ENCODE measurements at places on chromosomes 12 and 14. TPM values are rescaled to one million over a fixed set of nuclear protein-coding genes. Genes with fewer than 3 reads are reported as not detected.

DNA sequence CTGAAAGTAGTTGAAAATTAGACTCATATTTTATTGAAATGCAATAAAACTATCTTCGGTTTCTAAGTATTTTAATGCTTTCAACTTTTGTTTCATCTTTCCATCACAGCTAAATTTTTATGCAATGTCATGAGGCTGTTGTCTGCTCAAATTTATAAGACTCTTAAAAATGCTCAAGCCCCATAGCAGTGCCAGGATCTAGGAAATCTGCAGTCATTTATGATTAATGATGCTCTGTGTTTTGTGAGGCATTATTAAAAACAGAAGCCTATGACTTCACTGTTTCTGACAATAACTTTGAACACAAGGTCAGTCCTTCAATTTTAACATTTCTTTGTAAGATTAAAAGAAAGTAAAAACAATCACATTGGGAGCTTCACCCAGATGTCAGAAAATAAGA, 112.5 kb downstream of the ALX1 start:
- no peak for DNase-seq

DNA sequence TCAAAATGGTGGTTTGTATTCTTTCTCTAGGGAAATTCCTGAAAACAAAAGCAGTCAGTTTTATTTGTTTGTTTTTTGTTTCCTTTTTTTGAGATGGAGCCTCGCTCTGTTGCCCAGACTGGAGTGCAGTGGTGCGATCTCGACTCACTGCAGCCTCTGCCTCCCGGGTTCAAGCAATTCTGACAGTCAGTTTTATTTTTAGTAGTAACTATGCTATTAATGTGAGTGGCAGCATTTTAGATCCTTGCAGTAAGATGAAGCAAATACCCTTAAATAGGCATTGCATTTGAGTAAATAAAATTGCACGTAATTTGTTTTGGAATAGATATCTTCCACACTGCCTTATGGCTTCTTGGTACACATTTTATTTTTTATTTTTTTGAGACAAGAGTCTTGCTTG, 23.6 kb downstream of the YY1 start:
- DNase-seq: no peak

DNA sequence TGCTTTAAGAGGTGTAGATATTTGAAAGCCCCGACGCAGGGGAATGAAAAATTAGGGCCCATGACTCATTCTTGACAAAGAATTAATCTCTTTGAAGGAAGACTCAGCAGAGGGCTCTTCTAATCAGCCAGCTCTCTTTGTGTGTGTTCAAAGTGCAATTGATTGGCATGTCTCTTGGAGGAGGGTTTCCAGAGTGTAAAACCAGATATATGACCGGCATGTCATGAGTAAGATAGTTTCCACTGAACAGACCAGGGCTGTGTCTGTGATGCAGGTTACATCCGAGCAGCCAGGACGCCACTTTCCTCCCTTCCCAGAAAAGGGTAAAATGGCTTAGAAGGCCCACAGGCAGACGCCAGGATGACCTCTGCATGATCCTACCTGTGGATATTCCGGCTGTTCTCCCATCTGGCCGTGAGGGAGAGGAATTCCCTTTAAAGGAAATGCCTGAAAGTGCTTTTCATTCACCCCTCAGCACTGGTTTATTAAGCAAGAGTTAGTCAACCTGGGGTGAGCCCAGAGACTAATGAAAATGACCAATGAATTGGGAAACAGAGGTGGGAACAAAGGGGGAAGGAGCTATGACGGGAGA, 7.2 kb upstream of the KRT75 start:
- DNase-seq: no peak

- no peak for DNase-seq
Measured at GRCh38 chr12:132342251-132343227, 13.2 kb upstream of the GALNT9 start.

DNA sequence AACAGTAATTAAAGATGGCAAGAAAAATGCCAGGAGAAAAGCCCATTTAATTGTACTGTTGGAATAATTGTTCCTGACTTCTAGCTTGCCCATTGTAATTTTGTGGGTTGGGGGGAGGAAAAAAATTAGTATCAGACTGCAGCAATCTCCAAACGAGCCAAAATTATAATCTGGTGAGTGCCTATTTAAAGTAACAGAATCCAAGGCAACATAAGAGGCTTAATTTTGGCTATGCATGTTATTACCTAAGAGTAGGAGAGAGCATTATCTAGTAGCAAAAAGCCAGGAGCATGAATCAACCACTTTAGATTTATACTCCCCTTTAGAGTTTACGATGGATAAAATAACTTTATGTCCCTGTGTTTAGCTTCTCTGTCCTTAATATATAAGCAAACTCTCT, 14.6 kb upstream of the DENND5B start:
- DNase-seq: no peak

DNA sequence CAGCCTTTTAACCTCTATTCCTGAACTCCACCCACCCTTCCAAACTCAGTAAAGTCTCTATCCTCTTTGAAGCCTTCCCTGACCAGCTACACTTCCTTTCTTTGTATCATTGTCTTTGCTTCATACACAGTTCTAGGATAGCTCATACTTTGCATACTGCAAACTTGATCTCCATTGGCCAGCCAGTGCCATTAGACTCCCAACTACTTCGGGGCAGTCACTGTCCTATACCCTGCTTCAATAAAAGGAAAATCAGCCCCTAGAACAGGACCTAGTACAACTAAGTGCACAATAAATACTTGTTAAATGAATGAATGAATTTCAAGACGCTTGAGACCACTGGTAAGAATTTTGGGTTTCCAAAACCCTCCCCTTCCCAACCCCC, 521 bp upstream of the PIP4K2C start:
- DNase-seq: no peak

DNA sequence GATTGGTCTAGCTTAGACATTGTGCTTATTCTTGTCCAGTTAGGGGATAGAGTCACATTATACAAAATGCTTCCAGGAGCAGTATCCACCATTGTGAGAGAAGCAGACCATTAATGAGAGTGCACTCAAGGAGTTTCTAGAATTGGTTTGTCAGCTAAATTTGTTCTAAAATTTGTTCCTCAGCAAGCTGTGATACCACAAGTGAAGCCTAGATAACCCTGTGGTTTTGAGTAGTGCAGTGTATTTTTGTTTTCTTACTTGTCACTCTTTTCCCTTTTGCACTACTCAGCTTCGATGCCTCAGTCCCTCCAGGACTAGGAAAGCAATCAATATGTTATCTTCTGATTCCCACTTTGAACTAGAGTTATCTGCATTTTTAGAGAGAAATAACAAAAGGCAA, 42.5 kb upstream of the AKAP6 start:
- no peak for DNase-seq

GRCh38 chr12:91766454-91766853, 379.2 kb downstream of the BTG1 start:
- DNase-seq: no peak

DNA sequence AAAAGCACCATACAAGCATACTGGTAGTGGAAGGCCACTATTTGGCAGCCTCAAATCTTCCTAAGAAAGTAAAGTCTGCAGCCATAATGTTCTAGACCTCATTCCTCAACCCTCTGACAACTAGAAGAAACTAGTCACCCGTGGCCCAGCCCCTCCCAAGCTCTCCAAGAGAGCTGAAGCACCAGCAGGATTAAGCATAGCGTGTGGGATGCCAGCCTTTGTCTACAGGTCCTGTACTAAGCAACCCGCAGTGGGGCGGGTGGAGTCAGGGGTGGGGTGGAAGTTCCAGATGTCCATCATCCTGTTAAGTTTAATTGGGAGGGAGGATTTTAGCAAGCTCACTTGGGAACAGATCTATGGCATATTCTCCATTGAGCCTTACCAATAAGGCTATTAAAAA, 14.2 kb downstream of the SLC11A2 start:
- no peak for DNase-seq

GRCh38 chr14:47435331-47435965, 240.0 kb downstream of the MDGA2 start:
- no peak for DNase-seq

GRCh38 chr14:93824518-93825234, 36.4 kb upstream of the PRIMA1 start:
- no peak for DNase-seq

- no peak for DNase-seq
Measured at GRCh38 chr12:92147491-92147890, 1.8 kb upstream of the BTG1 start.

- no peak for DNase-seq
Measured at GRCh38 chr14:54300881-54301280, 95.9 kb upstream of the CDKN3 start.

DNA sequence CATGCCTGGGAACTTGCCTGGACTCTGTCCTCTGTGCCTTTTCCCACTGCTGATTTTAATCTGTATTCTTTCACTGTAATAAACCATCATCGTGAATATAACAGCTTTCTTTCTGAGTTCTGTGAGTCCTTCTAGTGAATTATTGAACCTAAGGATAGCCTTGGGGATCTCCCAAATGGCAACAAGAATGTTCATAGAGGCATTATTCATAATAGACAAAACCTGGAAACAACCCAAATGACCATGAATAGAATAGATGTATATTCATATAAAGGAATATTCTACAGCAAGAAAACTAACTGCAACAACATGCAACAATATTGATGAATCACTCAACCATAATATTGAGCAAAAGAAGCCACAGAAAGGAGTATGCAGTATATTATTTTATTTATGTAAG, 44.7 kb upstream of the CEP83 start:
- DNase-seq: no peak

DNA sequence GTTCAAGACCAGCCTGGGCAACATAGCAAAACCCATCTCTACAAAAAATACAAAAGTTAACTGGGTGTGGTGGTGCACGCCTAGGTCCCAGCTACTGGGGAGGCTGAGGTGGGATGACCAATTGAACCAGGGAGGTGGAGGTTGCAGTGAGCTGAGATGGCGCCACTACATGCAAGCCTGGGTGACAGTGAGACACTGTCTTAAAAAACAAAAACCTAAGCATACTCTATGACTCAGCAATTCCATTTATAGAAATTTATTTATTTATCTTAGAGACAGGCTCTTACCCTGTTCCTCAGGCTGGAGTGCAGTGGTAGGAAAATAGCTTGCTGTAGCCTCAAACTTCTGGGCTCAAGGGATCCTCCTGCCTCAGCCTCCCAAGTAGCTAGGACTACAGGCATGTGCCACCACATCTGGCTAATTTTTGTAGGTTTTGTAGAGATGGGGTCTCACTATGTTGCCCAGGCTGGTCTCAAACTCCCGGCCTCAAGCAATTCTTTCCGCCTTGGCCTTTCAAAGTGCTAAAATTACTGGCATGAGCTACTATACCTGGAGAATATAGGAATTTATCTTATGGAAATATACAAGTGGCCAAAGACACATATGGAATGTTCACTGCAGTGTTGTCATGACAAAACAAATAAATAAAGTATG, 43.3 kb downstream of the NCKAP5L start:
- DNase-seq: no peak

GRCh38 chr14:22634233-22634900, 9.8 kb downstream of the OR6J1 start:
- DNase-seq: no peak

GRCh38 chr12:12868477-12869235, 22.7 kb upstream of the GPRC5A start:
- DNase-seq: no peak

- DNase-seq: no peak
Measured at GRCh38 chr14:104590240-104590965, 10.8 kb downstream of the C14orf180 start.

DNA sequence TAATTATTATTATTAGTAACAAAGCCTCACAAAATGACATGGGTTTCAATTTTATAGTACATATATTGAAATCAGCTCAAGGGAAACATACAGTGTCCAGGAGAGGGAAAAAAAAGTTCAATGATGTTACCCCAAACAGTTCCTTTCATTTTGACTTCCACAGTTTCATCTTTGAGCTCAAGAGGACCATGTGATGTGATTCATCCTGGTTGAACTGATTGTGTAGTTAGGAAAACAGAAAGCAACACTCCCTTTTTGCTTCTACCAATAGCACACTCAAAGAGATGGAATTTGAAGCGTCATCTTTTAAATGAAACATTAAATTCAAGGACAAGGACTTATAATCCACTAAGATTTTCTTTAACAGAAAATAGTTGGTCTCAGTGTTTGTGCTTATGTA, 461.0 kb downstream of the FOXG1 start:
- DNase-seq: no peak

GRCh38 chr14:95561001-95561412, 26.2 kb downstream of the GLRX5 start:
- DNase-seq: peak; percentile 66

- DNase-seq: no peak
Measured at GRCh38 chr12:107138990-107139389, 45.6 kb upstream of the CRY1 start.

DNA sequence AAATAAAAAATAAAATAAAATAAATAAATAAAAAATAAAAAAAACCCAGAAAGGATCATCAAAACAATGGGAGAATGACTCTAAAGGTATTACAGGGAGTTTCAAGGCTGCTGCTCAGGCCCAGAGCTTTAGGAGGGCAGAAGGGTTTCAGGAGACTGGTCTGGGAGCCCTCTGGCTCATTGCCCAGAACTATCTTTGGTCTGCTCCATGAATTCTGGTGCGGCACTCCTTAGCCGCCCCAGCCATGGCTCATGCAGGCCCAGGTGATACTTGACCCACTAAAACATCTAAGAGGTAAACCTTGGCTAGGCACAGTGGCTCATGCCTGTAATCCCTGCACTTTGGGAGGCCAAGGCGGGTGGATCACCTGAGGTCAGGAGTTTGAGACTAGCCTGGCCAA, 14.7 kb upstream of the TMED10 start:
- DNase-seq: no peak

DNA sequence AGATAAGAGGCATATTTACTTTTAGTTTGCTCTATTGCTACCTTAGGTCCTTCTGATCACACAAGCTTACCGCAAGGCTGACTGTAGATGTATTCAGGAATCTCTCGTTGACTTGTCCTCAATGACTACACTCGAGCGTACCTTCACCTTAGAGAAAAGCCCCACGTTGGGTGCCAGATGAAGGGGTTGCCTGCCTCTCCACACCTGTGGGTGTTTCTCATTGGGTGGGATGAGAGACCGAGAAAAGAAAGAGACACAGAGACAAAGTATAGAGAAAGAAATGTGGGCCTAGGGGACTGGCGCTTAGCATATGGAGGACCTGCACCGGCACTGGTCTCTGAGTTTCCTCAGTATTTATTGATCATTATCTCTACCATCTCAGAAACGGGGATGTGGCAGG, 51.8 kb downstream of the ASCL4 start:
- DNase-seq: no peak

GRCh38 chr14:100128688-100129087, 30.8 kb downstream of the DEGS2 start:
- DNase-seq: no peak

- DNase-seq: no peak
Measured at GRCh38 chr14:22598896-22599244, 770 bp downstream of the ABHD4 start.

GRCh38 chr14:50113381-50114035, 2.9 kb downstream of the VCPKMT start:
- DNase-seq: no peak

- DNase-seq: no peak
Measured at GRCh38 chr12:88993651-88994050, 358.6 kb downstream of the DUSP6 start.

The FAM222A gene
- total RNA-seq: 3.0 TPM

The PTPRQ gene
- not detected for total RNA-seq

The MYF5 gene
- not detected for total RNA-seq

The MYL6B gene
- 70.0 TPM for total RNA-seq

The RDH12 gene
- total RNA-seq: not detected

The TMEM179 gene
- total RNA-seq: 0.31 TPM

The GARIN6 gene
- total RNA-seq: not detected

The SIRT4 gene
- 1.8 TPM for total RNA-seq
